ENCODE measurements at places on chromosomes 6 and 20.
A peak's percentile ranks its signal among the peaks of the same experiment; 100 is the strongest.

DNA sequence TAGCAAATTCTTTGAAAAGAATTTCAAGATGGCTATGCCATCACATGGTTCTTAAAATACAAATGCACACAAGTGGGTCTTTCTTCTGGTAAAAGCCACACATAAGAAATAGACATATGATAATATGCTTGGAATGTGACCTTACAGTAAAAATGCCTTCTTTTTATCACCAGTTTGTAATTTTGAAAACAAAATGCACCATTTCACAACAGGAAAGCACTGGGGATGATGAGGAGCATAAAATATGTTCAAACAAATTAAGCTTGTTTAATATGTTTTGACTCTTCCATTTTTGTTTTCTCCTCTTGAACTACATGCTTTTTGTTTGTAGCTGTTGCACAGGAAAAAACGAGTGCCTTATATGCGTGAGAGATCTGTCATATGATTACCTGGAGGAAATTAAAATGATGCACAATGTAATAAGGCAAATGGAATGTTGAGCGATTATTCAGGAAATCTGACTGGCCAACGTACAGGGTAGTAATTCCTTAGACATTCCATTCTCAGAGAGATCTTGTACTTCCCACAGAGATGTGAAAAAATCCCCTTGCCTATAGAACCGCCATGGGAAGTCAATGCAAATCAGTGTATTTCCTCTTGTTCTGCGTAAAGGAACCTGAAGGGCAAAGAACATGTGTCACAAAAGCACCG is 911.6 kb downstream of the TFAP2A start:
- DNase-seq: no peak

- DNase-seq: no peak
Measured at GRCh38 chr6:8207869-8208191, 105.5 kb upstream of the EEF1E1 start.

DNA sequence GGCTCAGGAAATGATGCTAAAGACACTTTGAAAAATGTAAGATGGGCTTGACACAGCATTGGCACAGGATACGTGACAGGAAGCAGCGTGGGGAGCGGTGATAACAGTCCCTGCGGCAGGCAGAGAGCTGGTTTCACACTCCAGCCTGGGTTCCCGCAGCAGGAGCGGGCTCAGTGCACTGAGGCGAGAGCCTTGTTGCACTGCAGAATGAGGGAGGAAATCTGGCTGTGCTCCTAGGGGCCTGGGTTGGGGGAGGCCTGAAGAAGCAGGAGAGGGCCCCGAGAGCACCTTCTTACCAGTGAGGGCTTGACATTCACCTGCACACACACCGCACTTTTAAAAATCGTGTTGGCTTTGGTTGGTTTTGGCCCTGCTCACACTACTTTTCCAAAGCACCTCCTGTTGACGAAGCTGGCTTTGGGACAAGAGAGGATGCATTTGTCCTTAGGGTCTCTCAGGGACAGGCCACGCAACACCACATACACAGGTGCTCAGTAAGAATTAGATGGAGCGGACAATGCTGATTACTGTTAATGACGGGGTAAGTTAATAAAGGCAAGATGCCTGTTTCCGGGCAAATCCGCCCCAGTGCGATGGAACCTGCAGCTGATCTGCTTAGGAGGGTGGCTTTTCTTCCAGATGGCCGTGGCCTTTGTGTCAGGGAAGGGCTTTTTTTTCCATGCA is 49.4 kb upstream of the ARMC2 start:
- DNase-seq: peak; percentile 20

DNA sequence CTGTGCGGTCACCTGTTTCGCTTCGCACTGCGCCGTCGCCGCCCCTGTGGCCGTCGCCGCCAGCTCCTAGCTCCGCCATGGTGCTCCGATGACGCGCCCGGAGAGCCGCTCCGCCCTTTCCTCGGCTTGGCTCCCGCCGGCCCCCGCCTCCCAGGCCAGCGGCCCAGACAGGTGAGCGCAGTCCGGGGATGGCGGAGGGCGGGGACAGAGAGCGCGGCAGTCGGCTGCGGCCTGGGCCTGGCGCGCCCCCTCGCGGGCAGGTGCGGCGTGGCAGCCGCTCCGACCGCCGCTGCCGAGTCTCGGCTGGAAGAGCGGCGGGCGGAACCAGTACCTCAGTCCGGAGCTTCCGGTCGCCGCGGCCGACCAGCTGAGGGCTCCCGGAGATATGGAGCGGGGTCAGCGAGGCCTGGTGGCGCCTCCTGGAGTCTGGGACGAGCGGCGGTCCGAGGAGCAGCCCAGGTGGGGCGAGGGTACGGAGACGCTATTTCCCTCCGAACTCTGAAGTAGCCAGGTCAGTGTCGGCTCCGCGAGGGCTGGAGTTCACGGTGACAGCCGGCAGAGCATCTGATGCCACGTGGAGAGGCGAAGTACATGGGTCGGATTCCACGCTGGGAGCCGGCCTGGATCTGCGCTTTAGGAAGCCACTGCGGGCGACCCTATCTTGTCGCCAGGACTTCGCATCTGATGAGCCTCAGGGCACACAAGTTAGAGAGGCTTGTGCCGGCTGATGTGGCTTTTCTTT is at the start of gene MAP7:
Gene MAP7, minus strand, starts transcription at position 93 of the 742 bp plus-strand sequence. Its CDS starts 14 bp downstream, at position 79.
- peak; percentile 61 for DNase-seq

DNA sequence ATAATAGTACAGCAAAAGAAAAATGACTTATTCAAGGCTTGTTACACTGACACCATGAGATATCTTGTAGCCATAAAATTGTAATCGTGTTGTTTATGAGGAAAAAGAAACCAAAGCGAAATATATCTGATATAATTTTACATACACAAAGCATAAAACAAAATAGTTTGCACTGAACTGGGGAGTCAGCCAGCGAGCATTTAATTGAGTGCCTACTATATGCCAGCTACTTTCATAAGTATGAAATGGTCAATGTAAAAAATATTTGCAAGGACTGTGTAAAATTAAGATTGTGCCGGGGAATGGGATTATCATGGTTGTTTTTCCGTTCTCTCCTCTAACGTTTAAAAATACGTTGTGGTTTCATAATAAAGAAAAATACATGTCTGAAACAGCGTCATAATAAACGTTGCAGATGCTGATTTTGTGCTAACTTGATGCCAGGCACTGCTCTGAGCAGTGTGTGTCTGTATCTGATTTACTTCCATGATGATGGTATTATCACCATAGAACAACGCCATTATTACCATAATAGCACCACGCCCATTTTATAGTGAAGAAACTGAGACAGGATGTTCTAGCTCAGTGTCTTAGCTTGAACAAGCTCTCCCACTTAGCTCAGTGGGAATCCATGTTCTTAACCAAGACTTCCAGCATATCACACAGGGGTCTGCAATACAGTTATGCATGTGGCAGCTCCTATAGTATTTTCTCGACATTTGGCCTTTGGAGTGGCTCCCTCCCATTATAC is 144.6 kb downstream of the BCAS1 start:
- no peak for DNase-seq

GRCh38 chr6:1070085-1070521 is 241.8 kb upstream of the FOXQ1 start:
- DNase-seq: no peak
